ENCODE measurements at places on chromosomes 4 and X.
A peak's percentile ranks its signal among the peaks of the same experiment; 100 is the strongest.

GRCh38 chrX:69991685-69992084 lies 58.1 kb downstream of the AWAT2 start:
- DNase-seq = no peak

DNA sequence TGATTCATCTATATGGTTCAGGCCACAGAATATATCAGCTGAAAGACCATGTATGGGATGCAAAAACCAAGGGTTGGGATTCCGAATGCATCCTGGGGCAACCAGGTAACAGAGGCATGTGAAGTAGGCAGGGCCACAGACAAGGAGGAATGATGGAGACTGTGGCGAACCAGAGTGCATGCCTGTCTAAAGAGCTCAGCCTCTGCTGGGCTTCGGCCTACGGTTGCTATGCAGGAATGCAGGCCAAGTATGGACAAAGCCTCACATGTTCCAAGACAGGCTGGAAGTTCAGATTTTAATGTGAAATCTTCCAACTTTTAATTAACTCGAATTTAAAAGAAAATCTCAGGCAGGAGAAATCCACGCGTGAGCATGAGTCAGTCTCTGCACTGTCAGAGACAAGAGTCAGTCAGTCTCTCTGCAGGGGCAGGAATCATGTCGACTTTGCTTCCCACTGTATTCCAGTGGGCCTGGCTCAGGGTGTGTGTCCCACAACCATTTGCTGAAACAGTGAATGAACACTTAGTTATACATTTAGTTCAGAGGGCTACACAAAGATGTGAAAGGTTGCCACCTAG lies 344.4 kb downstream of the UNC5C start:
- DNase-seq = no peak

DNA sequence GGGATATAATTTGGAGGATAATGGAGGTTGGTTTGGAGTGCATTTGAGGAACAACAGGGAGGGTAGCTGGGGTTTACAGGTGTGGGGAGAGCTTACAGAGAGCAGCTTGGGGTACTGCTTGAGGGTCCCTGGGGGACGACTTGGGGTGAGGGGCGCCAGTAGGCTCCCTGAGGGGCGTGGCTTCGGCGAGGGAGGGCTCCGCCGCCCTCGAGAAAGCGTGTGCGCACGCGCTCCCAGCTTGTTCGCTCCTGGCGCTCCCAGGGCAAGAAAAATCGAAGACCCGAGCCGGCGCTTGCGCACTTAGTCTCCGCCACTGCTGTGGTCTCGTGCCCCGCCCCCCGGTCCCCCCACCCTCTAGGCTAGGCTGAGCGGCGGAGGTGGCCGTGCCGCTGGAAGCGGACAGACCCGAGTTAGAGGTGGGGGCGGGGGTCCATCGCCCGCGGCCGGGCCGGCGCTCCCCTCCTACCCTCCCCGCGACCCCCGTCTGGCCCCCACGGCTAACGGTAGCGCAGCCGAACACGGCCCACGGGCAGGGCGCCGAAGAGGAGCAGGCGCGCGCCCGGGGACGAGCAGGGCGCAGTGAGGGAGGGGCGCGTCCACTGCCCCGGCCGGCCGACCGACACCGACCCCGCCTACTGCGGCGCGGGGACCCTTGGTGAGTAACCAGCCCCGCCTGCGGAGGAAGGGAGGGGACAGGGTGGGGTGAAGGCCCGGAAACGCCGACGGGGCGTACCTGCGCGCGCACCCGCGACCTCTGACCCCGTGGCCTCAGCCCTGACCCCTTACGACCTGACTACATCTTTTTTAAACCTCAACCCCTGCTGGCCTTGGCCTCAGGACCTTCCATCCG lies 5.4 kb upstream of the CCDC120 start:
- DNase-seq = peak; percentile 30

DNA sequence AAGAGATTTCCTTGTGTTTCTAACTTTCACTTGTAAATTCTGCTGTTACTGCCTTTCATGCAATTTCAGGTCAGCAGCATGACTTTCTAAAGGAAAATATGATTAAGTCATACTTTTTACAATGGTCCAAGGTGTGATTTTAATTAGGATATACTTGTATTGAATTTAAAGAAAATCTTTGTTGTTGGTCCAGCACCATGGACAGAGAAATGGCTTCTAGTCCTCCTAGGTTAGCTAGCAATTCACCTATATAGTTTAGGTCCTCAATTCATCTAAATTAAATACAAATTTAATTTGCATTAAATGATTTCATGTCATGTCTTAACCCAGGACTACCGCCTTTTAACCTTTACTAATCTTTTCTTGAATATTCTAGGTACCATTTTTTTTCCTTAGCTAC lies 304.9 kb upstream of the RPS6KA3 start:
- no peak for DNase-seq

- DNase-seq = no peak
Observed at GRCh38 chrX:151871244-151871643, 41.4 kb upstream of the MAGEA4 start.

DNA sequence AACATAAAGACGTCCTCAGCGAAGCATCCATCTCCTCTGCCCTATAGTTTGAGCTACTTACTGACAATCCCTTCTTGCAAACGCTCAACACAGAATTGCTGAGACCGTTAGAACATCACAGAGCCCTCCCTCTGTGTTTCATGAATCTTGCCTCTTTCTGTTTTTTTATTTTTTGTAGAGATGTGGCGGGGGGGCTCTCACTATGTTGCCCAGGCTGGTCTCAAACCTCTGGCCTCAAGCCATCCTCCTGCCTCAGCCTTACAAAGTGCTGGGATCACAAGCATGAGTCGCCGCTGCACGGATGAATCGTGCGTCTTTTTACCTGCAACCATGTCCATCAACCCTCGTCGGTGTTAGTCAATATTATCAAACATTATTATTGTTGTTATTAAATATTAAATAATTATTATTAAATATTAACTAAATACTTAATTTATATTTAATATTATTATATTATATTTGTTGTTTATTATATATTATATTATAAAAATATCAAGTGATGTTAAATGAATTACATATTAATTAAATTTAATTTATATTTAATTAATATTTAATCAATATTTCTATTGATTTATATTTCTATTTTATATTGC lies 200.7 kb downstream of the CRLF2 start:
- no peak for DNase-seq

- DNase-seq = no peak
Observed at GRCh38 chr4:3313556-3314228, 20.9 kb downstream of the RGS12 start.

DNA sequence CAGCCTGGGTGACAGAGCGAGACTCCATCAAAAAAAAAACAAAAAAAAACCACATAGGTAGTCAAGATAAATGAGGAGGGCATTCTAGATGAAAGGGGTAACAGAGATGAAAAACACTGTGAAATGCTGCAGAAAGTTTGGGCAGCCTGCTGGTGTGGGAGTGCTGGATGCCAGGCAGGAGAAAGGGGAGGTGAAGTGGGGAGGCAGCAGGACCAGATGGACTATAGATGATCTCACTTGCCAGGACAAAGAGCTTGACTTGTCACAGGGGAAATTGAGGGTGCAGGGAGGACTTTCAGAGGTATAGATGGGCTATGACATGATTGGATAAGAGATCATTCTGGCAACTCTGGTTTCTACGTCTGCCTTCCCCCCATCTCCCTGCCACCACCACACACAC lies 519.7 kb upstream of the ZFP42 start:
- no peak for DNase-seq

DNA sequence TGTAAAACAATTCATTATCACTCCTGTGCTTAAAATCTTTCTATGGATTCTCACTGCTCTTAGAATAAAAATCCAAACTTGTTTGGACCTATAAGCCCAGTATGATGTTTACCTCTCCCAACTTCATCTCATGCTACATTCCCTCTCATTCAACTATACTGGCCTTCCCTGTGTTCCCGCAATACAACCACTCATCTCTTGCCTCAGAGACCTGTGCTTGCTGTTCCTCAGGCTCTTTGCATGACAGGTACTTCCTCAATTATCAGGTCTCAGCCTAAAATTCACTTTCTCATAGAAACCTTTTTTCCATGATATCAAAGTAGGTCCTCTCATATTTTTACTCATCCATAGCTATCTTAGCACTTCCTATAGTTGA lies 71.7 kb downstream of the ENOX2 start:
- no peak for DNase-seq

GRCh38 chr4:23887173-23887572 lies 2.7 kb downstream of the PPARGC1A start:
- no peak for DNase-seq

GRCh38 chr4:169251291-169252235 lies 19.2 kb downstream of the SH3RF1 start:
- DNase-seq = no peak

- no peak for DNase-seq
Observed at GRCh38 chr4:167492007-167492406, 257.7 kb upstream of the SPOCK3 start.

DNA sequence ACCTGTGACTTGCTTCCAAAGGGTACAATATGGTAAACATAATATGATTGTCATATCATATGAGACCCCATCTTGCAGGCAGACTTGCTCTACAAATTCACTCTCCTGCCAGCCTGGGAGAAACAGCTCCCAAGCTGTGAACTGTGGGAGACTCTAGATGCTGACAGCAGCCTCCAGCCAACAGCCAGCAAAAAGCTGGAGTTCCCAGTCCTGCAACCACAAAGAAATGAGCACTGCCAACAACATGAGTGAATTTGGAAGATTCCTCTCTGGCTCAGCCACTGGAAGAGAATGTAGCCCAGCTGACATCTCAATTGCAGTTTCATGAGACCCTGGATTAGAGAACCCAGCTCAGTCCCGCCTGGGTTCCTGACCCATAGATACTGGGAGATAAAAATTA lies 145.4 kb downstream of the QDPR start:
- DNase-seq = no peak

GRCh38 chr4:1048773-1049590 lies 37.6 kb downstream of the FGFRL1 start:
- DNase-seq = no peak

DNA sequence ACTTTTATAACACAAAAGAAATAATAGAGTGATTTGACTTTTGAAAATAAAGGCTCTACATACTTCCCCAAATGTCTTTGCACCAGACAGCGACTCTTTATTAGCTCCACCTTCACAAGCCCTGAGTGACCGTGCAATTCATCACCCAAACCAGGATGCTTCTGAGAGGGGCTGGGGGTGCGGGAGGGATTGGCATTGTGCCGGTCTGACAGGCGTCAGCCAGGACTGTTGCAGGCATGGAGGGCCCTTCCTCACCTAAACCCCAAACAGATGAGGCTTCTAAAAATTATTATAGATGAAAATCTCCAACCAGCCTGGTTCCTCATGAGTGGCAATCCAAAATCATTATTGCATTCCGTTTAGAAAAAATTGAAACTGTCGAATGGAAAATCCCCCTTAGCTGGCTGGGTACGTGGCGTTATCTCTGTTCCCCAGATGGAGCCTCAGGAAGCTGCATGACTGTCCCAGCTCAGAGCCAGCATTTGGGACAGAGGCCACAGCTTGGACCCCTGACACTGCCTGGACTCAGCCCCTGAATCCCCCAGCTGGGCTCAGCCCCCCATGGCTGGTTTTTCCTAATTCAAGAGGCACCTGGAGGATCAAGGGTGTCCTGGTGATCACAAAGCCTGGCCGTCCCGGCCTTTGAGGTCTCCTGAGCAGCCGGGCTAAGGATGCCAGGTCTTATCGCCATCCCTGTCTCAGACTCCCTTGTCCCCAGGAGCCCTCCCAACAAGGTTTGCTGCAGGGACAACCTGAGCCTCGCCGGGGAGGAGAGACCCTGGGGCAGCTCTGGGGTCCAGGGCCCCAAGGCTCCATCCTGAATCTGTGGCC lies 60.4 kb downstream of the SORCS2 start:
- DNase-seq = no peak

DNA sequence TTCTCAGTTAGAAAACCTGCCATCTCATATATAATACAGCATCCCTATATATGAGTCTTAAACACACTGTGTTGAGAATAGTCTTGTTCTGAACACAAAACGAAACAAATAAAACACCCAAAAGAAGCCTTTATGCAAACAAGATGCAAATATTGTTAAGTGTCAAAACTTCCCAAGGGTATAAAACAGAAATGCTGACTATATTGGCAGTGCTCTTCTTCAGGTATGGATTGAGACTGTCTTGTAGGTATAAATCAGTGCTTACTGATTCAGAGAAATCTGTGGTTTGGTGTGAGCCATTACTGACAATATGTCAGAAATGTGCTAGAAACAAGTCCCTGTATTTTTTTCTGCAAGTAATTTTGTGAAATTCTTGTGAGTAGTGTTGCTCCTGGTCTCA lies 82.8 kb upstream of the CTSO start:
- no peak for DNase-seq

DNA sequence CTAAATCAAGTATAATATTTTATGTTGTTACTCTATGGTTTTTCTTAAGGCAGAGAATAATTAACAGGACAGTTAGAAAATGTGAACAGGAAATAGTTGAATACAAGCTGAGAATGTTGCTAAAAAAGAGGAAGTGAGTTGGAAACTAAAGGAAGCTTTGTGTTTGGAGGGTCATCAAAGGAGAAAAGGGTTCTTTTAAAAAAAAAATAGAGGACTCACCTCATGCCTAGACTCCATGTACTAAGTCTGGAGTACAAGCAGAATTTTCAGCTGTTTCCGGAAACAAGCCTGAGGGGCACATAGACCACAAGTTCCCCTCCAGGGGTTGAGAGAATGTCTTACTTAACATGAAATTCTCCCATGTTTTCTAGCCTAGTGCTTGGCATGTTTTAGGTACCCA lies 20.1 kb upstream of the MAP7D3 start:
- DNase-seq = no peak

DNA sequence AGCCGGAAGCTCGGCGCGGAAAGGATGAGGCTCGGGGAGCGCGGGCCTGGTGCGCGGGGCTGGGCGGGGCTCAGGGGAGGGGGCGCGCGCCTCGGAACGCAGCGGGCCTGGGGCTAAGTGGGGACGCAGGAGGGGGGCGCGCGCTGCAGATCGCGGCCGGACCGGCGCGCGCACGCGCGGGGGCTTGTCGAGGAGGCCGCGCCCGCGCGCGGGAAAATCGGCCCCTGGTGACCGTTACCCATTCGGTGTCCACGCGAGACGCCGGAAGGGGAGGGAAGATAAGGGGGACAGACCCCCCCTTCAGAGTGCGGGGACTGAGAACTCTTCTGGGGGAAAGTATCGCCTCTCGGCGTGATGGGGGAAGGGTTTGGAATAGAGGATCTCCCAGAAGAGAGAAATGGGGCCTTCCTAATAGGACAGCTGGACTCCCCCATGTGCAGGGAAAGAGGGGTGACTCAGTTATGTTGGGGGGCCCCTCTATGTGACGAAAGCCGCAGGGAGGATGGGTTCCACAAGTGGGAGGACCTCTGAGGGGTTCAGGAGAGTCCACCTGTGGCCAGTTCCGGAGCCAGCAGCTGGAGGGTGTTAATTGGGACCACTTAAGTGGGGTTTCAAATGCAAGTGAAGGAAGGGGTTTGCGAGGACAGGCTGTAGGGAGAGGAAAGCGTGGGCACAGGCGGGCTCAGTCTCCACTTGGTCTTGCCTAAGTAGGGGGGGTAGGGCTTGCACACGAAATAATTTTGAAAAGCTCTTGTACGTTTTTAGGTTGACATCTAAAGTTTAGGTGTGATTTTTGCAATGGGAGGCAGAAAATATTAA lies 584 bp downstream of the SUV39H1 start:
- DNase-seq = no peak

DNA sequence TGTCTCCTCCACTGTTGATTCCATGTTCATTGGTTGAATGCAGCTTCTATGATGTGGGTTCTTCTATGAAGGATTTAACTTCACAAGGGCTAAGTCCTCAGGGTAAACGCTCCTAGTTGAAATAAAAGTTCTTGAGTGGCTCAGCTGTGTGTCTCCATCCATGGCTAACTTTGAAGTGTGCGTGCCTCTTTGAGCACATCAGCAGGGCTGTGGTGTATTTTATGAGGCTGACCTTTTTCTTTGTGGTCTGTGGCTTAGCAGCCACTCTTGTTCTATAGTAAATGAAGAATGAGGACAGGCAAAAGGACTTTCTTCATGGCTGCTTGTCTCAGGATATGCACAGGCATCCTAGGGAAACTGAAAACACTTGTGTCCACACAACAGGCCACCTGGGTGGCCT lies 88.5 kb downstream of the KIT start:
- DNase-seq = no peak
